ENCODE measurements at places on chromosomes 7 and 10.
A peak's percentile ranks its signal among the peaks of the same experiment; 100 is the strongest.

GRCh38 chr7:2387897-2388636, 15.3 kb upstream of the CHST12 start:
- H3K27me3 ChIP-seq, result no peaks in the 10 kb centered on the region
- peaks cover 8% of the 10 kb centered on the region for H3K4me1 ChIP-seq
- DNase-seq, result no peak
- H3K27ac ChIP-seq, result no peak overlapping the region

- no peak overlapping the region for H3K4me3 ChIP-seq
- H3K27me3 ChIP-seq, result no peaks in the 10 kb centered on the region
- H3K27ac ChIP-seq, result no peak overlapping the region
- peak; percentile 52 for DNase-seq
Observed at GRCh38 chr7:92925876-92926696, 89.7 kb upstream of the CDK6 start.

- H3K27ac ChIP-seq, result peak overlapping the region; percentile 5
- DNase-seq, result no peak
- H3K36me3 ChIP-seq, result no peaks in the 10 kb centered on the region
- no peaks in the 10 kb centered on the region for H3K27me3 ChIP-seq
- H3K4me3 ChIP-seq, result no peak overlapping the region
Observed at GRCh38 chr10:63719226-63719856, 198.1 kb downstream of the REEP3 start.

GRCh38 chr10:62159351-62159750, 109.3 kb downstream of the RTKN2 start:
- no peaks in the 10 kb centered on the region for H3K27me3 ChIP-seq
- H3K36me3 ChIP-seq, result no peaks in the 10 kb centered on the region
- H3K27ac ChIP-seq, result no peak overlapping the region
- H3K4me1 ChIP-seq, result no peaks in the 10 kb centered on the region
- H3K4me3 ChIP-seq, result no peak overlapping the region

- no peak overlapping the region for H3K27ac ChIP-seq
- no peak for DNase-seq
- no peaks in the 10 kb centered on the region for H3K4me1 ChIP-seq
- no peaks in the 10 kb centered on the region for H3K36me3 ChIP-seq
- H3K4me3 ChIP-seq, result no peak overlapping the region
Observed at GRCh38 chr7:144997512-144997911, 161.7 kb upstream of the TPK1 start.

- no peak overlapping the region for H3K4me3 ChIP-seq
- H3K4me1 ChIP-seq, result peaks cover 20% of the 10 kb centered on the region
- DNase-seq, result no peak
- H3K27me3 ChIP-seq, result no peaks in the 10 kb centered on the region
Observed at GRCh38 chr7:101740981-101741725, 76.3 kb upstream of the CUX1 start.

- no peak overlapping the region for H3K4me3 ChIP-seq
- no peak for DNase-seq
- H3K27me3 ChIP-seq, result no peaks in the 10 kb centered on the region
- H3K4me1 ChIP-seq, result no peaks in the 10 kb centered on the region
- no peak overlapping the region for H3K27ac ChIP-seq
Observed at GRCh38 chr10:89080660-89081059, 90.1 kb downstream of the FAS start.

DNA sequence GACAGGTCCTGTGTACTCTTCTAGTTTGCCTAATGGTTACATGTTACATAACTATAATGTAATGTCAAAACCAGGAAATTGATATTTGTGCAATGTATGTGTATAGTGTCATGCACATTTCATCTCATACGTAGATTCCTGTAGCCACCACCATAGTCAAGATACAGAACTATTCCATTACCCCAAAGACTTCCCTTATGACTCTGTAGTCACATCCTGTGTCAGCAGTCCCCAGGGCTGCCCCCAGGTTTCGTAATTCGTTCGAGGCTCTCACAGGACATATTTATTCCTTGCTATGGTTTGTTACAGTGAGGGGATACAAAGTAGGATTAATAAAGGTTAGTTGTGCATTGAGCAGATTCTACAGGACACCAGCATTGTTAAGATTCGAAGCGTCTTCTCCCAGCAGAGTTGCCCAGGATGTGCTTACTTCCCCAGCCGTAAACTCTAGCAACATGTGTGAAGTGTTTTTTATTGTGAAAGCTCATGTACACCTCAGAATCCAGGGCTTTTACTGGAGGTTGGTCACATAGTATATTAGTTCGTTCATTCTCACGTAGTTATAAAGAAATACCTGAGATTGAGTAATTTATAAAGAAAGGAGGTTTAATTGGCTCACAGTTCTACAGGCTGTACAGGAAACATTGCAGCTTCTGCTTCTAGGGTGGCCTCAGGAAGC, 18.6 kb downstream of the RABGEF1 start:
- no peaks in the 10 kb centered on the region for H3K4me1 ChIP-seq
- no peak overlapping the region for H3K4me3 ChIP-seq
- no peak overlapping the region for H3K27ac ChIP-seq
- no peaks in the 10 kb centered on the region for H3K27me3 ChIP-seq

Measured in Caco-2 (cell line).